ENCODE measurements at places on chromosomes 12 and 14. TPM values are rescaled to one million over a fixed set of nuclear protein-coding genes. Genes with fewer than 3 reads are reported as not detected.

CNTN1 gene
- polyA plus RNA-seq = 39.5 TPM

DNA sequence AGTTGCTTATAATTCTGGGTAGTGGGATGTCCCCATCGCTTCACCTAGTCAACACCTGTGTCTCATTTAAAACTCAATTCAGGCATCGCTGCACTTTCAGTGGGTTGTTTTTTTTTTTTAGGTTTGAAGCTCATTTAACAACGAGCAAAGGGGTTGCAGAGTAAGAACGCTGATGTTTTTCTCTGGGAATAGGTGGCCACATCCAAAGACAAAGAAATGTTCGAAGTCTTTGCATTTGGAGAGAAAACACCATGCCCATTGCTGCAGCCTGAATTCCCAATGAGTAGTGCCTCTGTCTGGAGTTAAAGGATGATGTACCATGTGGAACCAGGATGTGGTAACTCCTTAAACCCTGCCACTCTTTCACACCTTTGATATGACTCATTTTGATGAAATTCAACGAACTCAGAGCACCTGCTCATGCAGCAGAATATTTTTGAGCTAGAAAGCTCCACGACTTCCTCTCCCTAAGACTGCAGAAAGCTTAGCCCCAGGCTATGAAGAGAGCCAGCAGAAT, 35.1 kb upstream of the BATF start:
- DNase-seq = no peak

DNA sequence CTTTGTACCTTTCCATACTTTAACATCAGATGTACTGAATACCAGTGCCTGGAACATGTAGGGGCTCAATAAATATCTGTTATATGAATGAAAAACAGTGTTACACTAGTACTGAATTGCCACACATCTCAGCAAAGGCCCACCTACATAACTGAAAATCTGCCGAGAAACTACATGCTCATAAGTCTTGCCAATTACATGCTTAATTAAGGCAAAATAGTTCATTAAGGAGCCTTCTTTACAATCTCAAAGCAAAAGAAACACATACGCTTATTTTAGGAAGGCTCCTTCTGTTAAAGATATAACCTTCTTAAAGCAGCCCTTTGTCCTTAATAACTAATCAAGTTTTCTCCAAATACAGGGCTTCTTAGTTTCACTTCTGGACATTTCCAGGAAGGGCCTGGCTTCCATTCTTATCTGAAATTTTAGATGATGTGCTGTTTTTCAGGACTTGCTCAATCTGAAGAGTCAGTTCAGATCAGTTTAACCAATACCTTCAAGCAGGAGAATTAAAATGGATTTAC, 11.5 kb downstream of the LIMA1 start:
- DNase-seq = no peak

- DNase-seq = no peak
These were observed 157.6 kb downstream of the SUDS3 start for GRCh38 chr12:118534003-118534402.

DNA sequence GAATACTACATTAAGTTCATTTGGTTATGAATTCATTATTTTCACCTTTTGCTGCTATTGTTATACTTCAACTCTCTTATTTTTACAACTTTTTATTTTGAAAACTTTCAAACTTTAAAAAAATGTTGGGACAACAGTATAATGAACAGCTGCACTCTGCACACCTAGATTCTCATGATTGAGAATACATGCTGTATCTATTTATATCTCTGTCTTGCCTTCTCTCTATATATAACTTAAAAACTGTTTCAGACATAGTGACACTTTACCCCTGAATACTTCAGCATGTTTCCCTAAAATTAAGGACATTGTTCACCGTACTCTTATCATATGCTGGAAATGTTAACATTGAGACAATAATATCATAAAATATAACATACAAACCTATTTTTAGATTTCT, 237.1 kb downstream of the GPHN start:
- no peak for DNase-seq

Measured in right lung (tissue), 10 donors.